ENCODE measurements at places on chromosomes 2 and 18.

DNA sequence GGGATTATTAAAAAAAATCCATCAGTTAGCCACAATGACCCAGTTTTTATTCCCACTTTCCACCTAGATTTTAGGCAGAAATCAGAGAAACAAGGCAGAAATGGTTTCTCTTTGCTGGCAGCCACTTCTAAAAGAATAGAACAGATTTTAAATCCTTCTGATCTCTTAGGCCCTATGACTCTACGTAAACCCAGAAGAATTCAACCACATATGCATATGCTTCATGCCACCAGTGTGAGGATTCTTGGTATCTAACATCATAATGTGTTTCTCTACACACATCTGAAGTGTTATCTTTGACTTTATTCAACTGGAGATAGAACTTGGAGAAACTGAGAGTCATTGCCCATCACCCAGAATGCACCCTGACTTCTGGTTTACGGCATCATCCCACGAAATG lies 128.7 kb upstream of the TANK start:
- no peak for DNase-seq

DNA sequence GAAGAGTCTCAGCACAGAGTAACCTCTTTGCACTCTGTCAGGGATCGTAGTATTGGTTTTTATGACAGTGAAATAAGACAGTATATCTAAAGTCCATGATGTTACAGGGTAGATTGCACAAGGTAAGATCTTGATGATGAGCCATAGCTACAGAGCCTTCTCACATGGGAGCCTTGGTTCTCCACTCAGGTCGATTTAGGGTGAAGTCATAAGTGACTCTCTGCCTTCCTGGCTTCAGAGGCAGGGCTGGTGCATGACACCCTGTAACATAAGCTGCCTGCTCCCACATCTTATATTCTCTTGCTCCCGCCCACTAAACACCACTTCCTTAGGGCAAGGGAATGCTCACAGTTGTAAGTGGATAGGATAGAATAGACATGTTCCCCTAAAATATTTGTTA lies 13.3 kb downstream of the DAPL1 start:
- no peak for DNase-seq

DNA sequence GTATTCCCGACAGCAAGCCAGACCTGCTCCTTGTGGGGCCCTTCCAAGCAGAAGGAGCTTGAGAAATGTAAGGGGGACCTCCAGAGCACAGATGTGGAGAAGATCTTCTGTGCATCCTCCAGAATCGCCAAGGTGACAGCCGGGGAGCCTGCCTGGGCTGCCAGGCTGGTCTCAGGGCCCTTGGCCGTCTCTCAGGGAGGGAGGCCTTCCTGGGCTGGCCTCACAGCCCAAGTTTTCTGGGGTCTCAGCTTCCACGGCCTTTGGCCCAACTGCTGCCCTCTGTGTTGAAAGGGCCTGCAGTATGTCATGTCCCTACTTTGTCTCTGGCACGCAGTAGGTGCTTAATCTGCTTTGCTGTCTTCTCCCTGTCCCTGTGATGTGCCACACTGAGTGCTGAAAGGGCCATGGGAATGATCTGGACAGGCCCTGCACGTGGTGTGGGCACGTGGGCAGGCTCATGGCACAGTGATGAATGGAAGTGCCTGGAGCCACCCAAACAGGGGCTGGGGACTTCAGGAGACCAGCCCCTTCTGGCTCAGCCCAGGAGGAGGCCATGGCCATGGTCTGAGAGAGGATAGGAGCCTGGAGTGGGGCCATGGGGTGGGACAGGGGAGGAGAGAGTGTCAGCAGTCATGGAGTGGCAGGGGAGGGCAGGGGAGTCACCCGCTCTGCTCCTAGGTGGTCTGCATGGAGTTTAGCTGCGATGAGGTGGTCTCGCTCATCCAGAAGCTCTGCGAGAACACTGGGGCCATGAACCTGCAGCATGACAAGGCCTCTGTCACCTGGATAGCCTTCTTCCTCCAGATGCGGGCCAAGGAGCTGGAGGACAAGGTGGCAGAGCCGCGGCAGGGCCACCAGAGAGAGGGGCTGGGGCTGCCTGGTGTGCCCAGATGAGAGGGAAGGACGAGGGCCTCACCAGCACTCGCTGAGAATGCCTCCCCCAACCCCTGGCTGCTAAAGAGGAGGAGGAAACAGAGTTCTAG lies 35.4 kb downstream of the HJURP start:
- no peak for DNase-seq

DNA sequence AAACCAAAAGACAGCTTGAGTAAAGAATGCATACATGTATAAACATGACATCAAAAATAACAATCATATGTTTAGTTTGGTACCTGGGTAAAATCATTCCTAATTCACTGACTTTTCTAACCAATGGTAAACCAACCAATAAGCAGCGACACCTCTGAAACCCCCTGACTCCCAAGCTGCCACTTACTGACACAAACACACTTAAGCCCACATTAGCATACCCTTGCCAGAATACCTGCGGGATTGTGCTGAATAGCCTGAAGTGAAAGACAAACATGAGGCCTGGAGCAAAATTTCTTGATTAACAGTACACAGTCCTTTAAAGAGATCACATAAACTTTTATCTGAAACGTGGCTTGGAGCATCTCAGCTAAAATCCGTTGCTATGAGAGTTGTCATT lies 902.9 kb downstream of the TMEM182 start:
- no peak for DNase-seq

DNA sequence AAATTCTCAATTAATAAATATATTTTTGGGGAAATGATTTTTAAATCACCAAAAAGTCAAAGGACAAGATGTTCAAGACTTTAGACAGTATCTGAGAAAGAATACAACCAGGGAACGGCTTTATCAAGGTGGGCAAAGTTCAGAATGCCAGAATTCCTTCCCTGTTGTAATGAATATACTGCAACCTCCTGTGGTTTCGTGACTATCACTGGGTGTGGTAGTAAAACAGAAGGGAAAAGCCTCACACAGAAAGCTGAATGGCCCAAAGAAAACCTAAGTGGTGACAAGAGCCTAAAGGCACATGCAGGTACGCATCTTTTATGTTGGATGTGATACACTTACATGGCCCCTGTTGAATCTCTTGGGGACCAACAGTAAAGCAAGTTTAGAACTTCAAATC lies 37.1 kb downstream of the MBD2 start:
- DNase-seq = no peak

- DNase-seq = no peak
Observed at GRCh38 chr2:232597362-232598079, 35.9 kb upstream of the EFHD1 start.

DNA sequence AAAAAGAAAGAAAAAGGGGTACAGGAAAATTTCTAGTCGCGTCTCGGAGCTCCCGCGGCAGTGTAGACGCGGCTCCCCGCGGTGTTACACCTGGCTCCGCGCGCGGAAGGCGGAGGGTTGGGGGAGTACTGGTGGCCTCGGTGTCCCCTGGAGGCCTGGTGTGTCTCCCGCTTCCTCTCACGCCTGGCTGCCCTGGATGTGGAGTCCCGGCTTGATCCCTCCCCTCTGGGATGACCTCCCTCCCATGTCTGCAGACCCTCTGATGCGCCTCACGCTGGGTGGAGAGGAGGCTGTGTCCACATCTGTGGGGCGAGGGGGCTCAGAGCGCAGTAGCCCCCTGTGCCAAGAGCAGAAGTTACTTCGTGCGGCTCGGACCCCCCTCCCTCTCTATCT lies 1.2 kb downstream of the KIF5C start:
- peak; percentile 26 for DNase-seq

DNA sequence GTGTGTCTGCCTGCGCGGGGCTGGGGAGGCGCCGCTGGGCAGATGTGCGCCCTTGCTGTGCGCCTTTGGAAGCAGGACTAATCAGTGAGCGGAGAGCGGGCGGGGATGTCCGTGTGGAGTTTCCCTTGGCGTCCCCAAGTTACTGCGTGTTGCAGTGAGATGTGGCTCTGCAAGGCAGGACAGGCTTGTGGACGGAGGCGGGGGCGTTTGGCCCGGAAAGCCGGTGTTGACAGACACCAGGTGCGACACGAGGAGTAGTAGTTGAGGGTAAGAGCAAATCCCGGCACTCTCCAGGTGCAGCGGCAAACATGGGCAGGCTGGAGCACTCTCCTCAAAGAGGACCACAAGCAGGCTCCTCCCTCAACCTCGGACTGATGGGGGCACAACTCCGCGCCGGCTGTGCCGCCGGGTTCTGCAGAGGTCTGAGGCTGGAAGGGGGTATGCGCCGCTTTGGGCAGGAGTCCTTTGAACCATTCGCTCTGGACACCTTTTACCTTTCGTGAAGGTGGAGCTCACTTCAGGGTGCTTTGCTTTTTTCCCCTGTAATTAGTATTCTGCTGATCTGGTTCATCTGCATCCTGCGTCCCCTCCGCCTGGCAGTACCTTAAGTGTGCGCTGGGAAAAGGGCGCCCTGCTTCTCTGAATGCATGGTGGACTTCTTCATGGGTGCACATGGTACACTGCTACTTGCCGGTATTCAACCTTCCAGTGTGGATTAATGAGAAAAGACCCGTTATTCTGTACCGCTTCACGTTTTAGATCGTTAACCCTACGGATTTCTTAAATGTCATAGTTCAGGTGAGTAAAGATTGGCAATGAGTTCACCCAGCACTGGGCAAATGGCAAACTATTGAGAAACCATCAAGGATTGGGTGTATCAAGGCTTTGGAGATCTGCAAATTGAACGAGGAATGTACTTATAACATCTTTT lies 608 bp downstream of the CDH7 start:
- no peak for DNase-seq

- no peak for DNase-seq
Observed at GRCh38 chr18:58267493-58267892, 223.5 kb downstream of the NEDD4L start.

DNA sequence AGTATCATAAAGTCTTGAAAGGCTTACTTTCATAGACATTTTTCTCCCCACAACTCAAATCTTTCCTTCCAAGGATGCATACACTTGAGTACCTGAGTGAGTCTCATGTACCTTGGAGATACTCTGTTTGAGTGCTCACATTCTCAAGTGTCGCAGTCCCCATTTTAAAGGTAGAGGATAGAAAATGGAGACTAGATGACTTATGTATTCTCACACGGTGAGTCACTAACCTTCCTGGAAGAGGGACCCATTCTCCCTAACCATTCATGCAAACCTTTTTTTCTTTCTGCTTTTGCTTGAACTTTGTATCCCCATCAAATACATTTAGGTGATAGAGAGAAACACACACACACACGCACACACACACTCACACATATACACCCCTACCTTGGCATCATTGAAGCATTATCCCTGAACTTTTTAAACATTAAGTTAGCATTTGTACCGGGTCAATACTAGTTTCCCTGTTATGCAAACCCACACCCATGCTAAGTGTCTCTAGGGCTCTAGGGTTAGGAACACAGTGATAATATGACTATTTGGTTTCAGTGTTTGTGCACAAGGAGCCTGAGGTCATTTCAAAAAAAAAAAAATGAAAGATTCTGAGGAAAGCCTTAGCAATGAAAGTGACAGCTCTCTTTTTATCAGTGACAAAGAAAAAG lies 236.2 kb downstream of the IKZF2 start:
- DNase-seq = no peak

DNA sequence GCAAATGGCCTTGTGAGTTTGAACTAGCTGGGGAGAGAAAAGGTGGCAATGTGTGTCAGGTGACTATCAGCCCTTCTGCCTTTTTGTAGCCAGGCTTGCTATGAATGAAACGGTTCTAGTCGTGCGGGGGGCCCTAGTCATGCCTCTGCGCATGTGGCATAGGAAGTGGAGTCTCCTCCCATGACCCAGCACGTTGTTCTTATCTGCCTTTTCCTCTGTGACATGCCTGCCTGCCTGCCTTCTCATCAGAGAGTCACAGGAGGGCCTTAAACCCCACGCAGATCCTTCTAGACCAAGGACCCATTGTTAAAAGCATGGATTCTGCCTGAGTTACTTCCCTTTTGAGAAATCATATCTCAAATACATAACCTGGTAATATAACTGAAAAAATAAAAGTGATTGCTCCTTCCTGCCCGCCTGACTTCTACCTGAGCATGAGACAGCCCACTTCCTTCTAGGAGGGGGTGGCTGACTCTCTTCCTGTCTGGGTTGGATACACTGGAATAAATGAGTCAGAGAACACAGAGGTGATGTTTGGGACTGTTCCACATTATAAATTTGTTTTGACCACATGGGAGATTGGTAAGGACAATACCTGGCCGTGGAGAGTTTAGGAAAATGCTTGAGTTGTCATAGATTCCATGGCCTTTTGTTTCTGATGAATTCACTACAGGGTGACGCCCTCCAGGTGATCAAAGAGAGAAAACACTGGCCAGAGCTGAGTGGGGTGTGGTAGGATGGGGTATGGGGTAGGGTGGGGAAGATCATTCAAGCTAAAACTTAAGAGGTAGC lies 49.8 kb downstream of the FBLN7 start:
- DNase-seq = peak; percentile 77

DNA sequence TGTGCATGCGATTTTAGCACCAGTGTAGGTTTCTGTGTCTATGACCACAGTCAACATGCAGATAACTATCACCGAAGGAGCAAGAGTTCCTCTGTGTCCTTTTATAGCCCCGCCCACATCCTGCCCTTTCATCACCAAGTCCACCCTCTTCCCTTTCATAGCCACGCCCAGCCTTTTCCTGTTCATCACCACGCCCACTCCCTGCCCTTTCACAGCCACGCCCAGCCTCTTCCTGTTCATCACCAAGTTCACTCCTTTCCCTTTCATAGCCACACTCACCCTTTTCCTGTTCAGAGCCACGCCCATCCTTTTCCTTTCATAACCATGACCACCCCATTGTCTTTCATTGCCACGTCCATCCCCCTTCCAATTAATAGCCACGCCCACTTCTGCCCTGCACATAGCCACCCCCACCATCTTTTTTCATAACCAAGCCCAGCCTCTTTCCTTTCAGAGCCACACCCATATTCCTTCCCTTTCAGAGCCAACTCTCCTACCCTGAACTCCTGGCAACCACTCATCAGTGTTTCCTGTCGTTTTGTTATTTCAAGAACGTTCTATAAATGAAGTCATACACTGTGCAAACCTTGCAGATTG lies 273.9 kb downstream of the MYT1L start:
- peak; percentile 80 for DNase-seq

DNA sequence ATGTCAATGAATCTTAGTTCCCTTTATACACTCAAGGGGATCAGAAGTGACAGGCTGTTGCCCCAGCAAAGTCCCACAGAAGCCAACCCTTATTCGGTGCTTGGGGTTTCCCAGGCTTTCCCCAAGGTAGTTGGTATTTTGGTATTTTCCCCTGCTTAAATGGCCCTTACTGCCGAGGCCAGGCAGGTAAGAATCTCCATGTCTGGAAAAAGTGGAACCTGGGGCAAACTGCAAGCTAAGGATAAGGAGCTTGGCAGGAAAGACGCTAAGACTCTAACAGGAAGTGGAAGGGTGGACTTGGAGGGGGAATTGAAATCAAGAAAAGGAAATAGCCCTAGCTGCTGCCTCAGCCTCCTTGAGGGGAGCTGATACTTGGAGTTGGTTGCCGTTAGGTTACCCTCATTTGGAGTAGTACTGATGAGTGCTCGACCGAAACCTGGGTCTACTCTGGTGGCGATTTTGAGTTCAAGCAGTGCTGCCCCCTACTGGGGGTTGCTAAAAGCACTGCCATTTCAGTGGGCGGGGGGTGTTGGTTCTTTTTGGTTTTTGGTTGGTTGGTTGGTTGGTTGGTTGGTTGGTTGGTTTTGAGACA lies 3.3 kb upstream of the GPBAR1 start:
- DNase-seq = peak; percentile 75
